Stimulated activated CD8-positive, alpha-beta memory T cell treated with anti-CD3 and anti-CD28 coated beads, Interleukin-7, amount 100 ng/mL, for 1 hour (primary cell): ENCODE measurements at places on chromosomes 5 and 9.

DNA sequence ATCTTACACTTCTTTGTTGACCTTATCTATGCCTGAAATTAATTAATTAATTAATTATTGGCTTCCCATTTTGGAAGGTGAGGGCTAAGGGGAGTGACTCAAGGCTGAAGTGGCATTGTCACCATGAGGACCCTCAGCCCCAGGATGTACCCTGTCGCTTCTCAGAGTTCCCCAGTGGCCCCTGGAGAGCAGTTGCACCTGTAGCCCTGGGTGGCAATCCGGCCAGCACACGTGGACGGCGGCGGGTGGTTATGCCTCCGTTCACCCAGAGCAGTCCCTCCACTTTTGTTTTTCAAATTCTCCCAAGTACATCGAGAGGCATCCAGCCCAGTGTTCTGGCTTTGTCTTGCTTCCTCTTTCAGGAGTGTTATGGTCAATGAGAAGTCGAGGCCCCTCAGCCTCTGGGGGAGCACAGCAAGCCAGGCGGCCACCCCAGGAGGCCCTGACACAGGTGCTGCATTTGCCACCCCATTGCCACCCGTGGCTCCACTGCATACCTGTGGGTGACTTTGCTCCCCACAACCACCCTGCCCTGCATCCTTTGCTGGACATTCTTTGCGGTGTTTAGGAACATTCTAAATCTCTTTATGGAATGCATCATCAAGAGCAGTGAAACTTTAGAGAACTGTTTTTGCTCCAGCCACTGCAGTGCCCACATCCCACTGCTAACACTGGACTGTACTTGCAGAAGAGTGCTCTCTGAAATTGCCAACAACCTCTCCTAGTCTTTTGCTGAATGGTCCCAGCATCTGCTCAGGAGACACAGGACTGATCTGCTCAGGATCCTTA, 11.5 kb upstream of the IRX2 start:
- DNase-seq: no peak

- no peak for DNase-seq
Observed at GRCh38 chr5:134517553-134517952, 7.9 kb upstream of the JADE2 start.

GRCh38 chr9:95459851-95460517, 56.8 kb downstream of the PTCH1 start:
- DNase-seq: no peak

GRCh38 chr9:129910628-129911567, 75.6 kb downstream of the USP20 start:
- DNase-seq: no peak

GRCh38 chr9:112065806-112066606, 109.1 kb downstream of the SUSD1 start:
- no peak for DNase-seq

DNA sequence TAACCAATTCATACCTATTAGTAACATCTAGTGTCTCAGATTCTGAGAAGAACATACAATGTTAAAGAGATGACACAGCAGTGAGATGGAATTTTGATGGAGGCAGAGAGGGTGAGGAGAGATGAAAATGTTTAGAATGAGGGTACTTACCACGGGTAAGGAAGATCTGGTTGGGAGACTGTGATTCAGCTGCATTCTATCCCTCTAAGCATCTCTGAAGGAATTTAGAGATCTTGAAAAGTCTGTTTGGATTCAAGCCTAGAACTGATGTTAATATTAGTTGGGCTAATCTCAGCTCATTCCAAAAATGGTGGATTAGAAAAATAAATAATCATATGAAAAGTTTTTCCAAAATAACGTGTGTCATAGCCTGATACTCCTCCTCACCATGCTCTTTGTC, 191.5 kb upstream of the CLINT1 start:
- DNase-seq: no peak

DNA sequence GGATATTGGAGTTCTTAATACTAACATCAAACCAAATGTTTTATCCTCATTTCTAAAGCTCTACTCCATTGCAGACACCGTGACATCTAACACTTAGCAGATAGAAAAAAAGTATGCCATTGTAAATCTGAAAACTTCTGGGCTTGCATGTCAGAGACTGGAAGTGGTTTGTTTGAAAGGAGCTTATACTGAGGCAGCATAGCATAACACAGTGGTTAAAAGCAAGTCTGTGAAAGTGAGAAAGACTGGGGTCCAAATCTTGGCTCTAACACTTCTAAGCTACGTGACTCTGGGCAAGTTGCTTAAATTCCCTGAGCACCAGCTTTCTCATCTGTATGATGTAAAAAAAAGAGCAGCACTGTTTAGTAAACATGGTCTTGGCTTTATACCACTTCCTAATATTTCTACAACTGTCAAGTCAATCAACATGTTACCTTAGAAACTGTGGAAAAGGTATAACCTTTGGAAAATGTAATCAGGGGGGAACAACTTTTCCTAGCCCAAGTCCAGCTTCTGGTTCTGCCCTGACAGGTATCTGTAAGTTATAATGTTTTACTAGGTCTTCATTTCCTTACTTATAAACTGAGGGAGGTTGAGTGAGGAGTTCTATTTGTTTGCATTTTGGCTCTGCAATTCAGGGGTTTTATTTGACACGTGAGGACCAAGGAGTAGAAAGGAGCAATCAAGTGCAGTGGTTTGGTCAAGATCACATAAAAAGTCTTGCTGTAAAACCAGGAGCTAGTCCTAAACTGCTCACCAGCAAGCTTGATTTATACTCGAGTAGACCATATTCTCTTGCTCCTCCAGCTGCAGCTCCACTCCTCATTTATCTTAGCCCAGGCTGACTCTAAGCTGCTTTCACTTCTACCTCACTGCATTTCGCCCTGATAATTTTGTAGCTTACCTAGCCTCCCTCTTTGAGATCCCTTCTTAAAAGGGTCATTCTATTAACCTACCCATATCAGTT, 541.0 kb downstream of the RAB3C start:
- no peak for DNase-seq

DNA sequence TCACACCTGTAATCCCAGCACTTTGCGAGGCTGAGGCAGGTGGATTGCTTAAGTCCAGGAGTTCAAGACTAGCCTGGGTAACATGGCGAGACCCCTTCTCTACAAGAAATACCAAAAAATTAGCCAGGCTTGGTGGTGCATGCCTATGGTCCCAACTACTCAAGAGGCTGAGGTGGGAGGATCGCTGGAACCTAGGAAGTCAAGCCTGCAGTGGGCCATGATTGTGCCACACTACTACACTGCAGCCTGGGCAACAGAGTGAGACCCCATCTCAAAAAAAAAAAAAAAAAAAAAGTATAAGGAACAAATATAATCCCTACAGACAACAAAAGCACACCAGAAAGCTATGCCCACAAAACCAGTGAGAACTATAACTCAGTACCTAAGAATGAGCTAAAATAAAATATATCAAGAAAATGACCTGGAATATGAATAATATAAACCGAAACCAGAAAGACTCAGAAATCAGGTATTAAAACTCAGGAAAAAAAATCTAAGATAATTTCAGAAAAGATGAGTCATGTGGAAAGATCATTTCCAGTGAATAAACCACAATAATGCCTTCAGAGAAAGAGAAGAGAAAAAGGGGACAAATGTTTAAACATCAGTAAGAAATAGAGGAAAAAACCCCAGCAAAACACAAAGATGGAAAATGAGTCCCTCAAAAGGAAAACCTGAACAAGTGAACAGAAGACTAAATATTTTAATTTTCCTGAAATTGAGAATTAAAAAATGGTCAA, 57.4 kb downstream of the GOLPH3 start:
- no peak for DNase-seq

GRCh38 chr9:95266649-95267048, 50.9 kb downstream of the FANCC start:
- DNase-seq: no peak

DNA sequence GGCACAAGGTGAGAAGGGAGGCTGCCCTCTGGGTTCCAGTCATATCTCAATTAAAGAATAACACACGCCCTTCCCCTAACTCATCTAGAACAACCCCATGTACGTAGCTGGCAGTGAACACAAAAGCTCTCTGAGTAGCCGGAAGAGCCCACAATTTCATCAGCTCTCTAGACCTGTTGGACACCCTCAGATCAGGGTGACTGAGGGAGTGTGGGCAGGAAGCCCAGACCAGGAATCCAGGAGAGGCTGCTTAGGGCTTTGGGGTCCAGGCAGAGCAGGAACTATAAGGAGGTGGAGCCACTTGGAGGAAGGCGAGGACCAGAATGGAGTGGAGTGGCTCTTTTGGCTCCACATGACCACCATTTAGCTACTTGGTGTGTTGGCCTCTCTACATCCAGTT, 237.4 kb downstream of the NR3C1 start:
- no peak for DNase-seq

DNA sequence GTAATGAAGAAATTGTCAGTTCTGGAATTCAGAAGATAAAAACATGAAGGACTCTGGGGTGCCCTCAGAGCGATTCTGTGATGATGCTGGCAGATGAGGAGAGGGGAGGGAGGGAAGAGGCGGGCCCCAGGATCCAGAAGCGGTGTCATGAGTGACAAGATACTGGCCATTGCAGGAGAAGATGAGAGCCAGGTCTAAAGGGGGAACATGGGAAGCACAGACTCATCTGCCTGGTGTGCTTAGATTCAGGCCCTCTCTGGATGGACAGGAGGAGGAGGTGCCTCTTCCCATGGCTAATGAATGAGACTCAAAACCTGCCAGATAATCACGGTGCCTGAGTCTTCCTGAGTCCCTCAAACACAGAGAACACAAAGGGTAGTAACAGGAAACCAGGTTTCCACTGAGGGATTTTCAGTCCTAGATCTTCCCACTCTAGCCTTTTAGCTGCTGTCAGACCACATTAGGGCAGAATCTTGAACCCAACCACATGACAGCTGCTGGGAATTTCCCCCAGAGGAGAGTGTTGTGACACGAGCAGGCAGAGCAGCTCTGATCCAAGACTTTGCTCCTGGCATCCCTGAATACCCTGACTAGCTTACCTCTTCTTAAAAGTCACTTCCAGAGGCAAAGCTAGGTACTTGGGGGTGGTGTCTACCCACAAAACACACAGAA, 28.2 kb upstream of the HSPA9 start:
- DNase-seq: no peak
